ENCODE measurements at places on chromosomes 2 and 18. TPM values are rescaled to one million over a fixed set of nuclear protein-coding genes. Genes with fewer than 3 reads are reported as not detected.

GRCh38 chr2:197839327-197839726 is 34.9 kb downstream of the PLCL1 start:
- DNase-seq: no peak

- DNase-seq: no peak
These were observed 201.7 kb downstream of the ALK start for GRCh38 chr2:29719639-29720038.

DNA sequence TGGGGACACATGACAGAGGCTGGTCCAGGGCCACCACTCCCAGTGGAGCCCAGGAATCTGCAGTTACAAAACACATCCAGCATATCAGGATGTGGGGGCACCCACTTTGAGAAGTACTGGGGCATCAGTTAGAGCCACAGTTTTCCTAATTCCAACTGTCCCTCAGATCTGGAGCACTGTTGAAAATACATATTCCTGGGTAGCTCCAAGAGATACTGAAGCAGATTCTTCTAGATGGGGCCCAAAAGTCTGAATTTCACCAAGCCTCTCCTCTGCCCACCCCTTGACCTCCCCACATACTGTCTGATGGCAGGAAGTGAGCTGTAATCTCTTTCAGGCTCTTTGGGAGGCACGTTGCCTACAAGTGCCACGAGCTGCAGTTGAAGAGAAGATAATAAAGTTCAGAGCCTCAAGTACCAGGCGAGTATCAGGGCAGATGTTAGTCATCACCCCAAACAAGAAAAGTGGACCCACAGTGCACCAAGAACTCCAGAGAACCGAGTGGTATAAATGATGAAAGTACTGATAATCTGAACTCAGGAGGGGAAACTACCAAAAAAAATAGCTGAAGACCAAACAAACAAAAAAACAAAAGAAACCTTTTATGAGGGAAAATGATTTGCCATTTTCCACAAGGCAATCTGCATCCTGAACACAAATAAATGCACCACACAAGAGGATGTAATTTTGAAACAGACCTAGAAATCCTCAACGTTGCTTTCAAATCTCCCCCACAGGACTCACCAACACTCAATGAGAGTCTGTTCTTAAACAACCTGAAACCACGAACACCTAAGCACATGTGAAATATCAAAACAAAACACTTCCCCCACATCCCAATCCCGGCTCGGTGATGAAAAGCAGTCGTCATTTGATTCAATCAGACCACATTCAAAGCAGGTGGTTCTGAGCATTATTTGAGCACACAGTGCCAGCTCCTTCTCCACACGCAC is 98.7 kb downstream of the TCF4 start:
- no peak for DNase-seq

The CCDC68 gene
- 8.9 TPM for polyA plus RNA-seq

GRCh38 chr18:3007491-3007890 is 5.5 kb downstream of the LPIN2 start:
- no peak for DNase-seq

- DNase-seq: no peak
These were observed 48.6 kb downstream of the LINC00305 start for GRCh38 chr18:64100116-64100922.
